ENCODE measurements at places on chromosomes 5 and 9.

GRCh38 chr5:102666164-102666946 is 88.8 kb upstream of the PAM start:
- no peak for DNase-seq

- peak; percentile 95 for DNase-seq
These were observed 135.1 kb downstream of the PAPPA start for GRCh38 chr9:116288658-116289057.

DNA sequence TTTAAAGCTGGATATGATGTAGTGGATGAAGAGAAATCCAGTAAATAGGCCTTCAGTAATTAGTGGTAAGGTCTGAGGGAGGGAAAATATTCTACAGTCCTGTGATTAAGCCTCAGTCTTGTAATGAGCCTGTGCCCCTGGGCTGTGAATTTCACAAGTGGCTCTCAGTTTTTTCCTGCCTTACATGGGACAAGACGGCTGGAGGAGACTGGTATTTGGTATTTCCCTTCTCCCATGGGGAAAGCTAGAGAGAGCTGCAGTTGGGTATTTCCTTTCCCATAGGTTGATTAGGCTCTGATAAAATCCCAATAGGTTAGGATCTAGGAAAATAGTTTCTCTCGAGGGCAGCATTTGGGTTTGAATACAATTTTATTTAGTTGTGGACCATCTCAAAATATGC is 62.2 kb upstream of the GNA14 start:
- no peak for DNase-seq

DNA sequence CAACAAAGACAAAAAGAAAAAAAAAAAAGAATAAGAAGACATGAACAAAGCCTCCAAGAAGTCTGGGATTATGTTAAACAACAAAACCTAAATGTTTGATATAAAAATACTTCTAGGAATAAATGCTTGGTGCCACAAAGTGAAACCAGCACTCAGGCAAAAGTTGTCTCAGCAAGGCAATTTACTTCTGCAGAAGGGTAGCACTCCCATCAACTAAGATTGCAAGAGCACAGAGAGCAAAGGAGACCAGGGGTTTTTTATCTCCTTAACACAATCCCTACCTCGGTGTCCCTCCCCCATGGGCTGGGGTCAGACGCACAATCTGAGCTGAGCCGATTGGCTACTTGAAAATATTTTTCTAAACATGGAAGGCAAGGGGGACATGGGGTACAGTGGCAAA is 381.3 kb upstream of the SLC24A2 start:
- no peak for DNase-seq

DNA sequence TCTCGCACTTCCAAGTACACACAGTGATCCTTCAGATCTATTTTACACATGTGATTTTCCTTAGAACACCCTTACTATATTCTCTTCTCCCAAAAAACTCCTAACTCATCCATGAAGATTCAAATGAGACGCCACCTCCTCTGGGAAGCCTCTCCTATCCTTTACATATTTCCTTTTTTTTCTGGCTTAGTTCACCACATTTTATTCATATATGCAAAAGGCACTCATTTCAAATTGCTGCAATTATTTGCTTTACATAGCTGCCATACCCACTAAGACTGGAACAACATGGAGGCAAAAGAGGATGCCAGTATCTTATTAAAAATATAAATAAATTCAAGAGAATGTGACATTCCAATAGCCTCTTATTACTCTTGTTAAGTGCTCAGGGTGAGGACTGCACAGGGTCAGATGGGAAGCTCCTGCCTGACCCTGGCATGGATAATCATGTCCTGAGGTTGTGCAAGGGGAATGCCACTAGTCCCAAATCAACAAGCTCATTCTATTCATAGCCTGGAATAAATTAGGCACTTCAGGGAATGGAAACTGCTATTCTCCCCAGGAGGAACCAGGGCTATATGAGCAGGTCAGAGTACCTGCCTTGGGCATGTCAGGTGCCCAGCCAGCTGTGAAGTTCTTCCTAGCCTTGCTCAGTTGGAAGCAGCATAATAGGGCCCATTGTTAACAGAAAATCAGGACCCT is 262.9 kb downstream of the FBXL17 start:
- no peak for DNase-seq

- DNase-seq: peak; percentile 78
These were observed 270.2 kb downstream of the PSAT1 start for GRCh38 chr9:78566948-78567675.

GRCh38 chr9:103804077-103804735 is 289.9 kb upstream of the SMC2 start:
- no peak for DNase-seq

GRCh38 chr5:65811885-65812284 is 89.9 kb downstream of the NLN start:
- no peak for DNase-seq

- DNase-seq: peak; percentile 83
These were observed 21.2 kb downstream of the SPATA31D3 start for GRCh38 chr9:81964218-81965171.

DNA sequence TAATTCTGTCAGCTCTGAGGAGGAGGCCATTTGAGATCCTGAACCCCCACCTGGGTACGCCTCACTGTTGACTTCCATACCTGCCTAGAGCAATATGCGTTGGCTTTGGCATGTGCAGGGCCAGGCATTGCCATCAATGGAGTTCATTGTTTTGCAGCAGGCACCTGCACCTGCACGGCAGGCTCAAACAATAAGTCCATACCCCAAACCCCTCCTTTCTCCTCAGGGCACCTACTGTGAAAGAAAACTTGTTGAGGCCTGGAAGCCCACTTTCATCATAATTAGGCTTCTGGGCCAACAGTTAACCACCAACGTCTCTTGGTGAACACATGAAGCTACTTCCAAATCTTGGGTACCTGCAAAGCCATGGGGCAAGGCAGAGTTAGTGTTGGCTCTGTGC is 238.7 kb downstream of the NFIB start:
- no peak for DNase-seq

Measured in foreskin fibroblast (primary cell).